Right lung (tissue), 10 donors: ENCODE measurements at places on chromosomes 4 and X.
A peak's percentile ranks its signal among the peaks of the same experiment; 100 is the strongest.

DNA sequence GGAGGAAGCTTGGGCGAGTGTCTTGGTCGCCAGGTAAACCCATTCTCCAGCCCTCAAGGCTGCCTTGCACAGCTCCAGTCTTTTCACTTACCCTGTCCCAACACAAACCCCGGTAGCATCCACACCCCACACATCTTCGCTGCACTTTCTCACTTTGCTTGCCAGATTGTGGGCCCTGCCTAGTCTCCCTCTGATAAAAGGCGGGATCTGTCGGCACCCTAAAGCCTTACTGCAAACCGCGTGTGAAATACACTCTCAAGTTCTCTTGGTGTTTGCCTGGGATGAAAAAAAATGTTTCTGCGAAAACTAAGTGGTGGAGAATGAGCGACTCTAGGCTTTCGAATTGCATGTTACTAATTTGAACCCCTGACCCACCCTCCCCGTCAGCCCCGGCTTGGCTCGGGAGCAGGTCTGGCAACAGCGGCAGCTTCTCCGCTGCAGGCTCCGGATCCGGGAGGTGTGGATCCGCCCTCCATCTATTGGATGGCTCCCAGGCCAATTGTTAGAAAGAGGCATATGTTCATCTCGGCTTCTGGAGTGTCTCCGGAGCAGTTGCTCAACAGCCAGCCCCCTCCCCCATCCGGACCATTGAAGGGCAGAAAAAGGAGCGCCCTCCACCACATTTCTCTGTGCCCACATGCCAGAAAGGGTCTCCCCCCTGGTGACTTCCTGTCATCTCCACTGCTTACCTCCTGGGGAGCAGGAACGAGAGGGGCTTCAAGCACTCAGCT is 3.0 kb upstream of the CITED1 start:
- peak; percentile 68 for DNase-seq

DNA sequence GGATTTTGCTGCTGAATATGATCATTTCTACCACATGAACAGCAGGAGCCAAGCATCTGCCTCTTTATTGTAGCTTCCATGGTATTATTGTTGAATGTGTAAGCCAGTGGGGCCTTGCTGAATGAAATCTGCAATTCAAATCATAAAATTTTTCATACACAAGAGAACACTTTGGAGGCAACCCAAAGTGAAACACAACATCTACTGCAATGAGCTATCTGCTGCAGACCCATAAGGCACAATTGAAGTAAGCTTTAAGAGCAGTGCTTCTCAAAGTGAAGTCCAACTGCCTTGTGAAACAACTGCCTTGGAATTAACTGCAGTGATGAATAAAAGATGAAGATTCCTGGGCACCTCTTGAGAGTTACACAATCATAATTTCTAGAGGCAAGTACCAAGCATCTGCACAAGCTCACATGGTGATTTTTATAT is 626.3 kb upstream of the INTU start:
- no peak for DNase-seq

DNA sequence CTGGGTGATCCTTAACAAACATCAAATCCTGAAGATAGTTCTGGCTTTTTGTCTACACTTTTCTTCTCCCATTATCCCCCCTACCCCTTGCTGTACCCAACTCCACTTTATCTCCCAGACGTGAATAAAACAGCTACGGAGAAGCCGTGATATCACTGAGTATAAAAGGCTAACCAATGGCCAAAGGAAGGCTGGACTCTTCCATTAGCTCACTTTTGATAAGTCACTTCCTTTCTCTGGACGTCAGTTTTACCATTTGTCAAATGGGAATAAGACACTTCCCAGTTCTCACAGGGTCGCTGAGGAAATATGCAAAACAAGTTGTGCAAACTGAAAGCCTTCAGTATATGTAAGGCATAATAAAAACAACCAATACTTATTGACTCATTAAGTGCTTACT is 38.6 kb upstream of the EDA2R start:
- no peak for DNase-seq

- DNase-seq: no peak
Observed at GRCh38 chr4:92528541-92528940, 224.8 kb downstream of the GRID2 start.

- no peak for DNase-seq
Observed at GRCh38 chrX:65203545-65203944, 227.3 kb upstream of the ZC4H2 start.

DNA sequence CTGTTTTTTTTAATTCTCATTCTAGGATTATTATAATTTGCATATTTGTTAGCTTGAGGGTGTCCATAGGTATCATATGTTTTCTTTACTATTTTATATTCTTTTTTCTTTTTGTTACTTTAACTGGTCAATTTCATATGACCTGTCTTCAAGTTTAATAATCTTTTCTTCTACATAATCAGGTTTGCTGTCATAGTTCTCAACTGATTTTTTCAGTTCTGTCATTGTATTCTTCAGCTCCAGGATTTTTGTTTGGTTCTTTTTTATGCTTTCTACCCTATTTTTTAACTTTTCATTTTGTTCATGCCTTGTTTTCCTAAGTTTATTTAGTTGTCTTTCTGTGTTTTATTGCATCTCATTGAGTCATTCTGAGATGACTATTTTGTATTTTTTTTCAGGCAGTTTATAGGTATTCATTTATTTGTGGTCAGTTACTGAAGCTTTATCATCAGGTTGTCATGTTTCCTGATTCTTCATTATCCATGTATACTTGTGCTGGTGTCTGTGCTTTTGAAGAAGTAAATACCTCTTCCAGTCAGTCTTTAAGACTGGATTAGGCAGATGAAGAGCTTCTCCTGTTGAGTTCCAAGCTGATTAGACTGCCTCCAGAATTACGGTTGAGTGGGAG is 220.3 kb upstream of the VEGFC start:
- no peak for DNase-seq

DNA sequence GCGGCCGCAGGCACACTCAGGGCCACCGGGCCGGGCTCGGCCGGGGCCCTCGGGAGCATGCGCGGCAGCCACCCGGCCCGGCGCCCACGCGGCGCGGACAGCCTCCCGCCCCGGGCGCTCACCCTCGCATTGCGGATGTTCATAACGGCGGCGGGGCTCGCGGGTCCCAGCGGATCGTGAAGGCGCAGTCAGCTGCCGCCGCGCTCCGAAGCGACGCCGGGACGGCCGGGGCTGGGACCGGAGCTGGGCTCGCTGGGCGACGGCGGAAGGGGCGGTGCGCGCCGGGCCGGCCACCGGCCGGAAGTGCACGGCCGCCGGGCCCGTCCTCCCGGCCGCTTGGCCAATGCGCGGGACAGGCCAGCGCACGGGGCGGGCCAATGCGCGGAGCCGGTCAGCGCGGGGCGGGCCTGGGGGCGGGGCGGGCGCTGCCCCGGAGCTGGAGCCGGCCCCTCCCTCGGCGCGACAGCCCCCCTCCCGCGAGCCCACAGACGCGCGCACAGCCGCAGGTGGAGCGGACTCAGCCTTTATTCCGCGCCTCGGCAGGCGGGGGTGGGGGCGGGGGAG is at the start of gene NAA10:
TSS of gene NAA10 (minus strand) at position 276 of the 564 bp plus-strand sequence. CDS start at position 143, 133 bp downstream.
- peak; percentile 60 for DNase-seq

DNA sequence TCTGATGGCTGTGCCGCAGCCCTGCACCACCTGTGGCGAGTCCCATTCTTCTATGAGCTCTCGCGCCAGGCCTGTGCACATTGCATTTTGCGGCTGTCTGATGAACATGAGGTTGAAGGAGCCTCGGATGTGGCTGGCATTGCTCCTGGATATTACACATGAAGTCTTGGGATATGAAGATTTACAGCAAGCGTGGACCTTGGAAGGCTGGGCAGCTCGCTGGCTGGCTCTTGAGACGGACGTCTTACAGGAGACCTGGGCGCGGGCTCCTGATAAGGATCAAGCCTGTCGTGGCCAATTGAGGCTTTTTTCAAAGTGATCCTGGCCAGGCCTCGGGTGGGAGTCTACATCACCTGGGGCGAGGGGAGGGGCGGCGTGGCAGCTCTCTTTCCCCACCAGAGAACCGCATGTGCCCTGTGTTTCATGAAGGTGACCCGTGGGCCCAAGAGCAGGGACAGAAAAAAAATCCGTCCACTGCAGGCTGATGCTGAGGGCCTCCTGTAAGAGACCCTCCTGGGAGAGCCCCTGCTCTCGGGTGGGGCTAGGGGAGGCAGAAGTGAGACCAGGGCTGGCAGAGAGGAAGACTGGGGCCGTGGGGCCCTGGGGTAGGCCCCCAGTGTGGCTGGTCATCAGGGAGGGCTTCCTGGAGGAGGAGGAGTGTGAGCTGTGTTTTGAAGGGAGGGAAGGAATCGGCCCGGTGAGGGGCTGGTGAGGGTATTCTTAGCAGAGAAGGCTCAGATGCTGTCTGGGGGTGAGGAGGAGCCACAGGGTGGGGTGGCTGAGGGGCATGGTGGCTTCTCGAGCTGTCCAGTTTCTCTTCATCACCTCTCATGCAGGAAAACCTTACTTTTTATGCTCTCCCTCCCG is 23.6 kb downstream of the CPZ start:
- DNase-seq: no peak

GRCh38 chrX:21840193-21840545 is 752 bp downstream of the MBTPS2 start:
- no peak for DNase-seq
